ENCODE measurements at places on chromosomes 16 and 17.

- DNase-seq: no peak
These were observed 30.7 kb downstream of the PIEZO1 start for GRCh38 chr16:88754109-88754911.

- no peak for DNase-seq
These were observed 3.4 kb downstream of the RAP1GAP2 start for GRCh38 chr17:2799653-2800052.

DNA sequence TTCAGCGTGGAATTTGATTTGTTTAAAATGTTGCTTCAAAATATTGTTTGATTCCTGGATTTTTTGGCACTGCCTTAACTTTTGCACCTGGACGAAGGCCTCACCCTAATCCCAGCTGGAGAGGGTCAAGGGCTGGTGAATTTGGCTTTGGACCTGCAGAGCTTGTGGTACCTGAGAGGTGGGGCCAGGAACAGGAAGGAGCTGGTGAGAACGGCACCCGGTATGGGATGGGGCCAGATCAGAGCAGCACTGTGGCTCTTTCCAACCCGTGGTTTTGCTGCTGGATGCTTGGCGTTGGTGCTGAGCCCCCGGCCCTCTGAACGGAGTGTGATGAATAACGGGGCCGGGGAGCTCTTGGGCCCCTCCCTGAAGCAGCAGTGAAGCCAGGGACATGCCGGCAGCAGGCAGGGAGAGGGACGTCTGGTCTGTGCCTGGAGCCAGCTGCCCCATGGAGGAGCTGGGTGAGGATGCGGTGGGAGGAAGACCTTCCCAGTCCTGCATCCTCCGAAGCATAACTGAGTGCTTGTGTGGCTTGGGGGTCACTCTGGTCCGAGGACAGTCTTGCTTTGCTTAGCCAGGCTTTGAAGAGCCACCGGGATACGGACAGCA lies 275.4 kb downstream of the SEC14L1 start:
- DNase-seq: no peak

- DNase-seq: no peak
These were observed 604.0 kb upstream of the SALL1 start for GRCh38 chr16:51755039-51755501.

- no peak for DNase-seq
These were observed 41.7 kb downstream of the SLC39A11 start for GRCh38 chr17:73050797-73051196.

GRCh38 chr16:74922150-74923138 lies 62.5 kb downstream of the WDR59 start:
- no peak for DNase-seq

DNA sequence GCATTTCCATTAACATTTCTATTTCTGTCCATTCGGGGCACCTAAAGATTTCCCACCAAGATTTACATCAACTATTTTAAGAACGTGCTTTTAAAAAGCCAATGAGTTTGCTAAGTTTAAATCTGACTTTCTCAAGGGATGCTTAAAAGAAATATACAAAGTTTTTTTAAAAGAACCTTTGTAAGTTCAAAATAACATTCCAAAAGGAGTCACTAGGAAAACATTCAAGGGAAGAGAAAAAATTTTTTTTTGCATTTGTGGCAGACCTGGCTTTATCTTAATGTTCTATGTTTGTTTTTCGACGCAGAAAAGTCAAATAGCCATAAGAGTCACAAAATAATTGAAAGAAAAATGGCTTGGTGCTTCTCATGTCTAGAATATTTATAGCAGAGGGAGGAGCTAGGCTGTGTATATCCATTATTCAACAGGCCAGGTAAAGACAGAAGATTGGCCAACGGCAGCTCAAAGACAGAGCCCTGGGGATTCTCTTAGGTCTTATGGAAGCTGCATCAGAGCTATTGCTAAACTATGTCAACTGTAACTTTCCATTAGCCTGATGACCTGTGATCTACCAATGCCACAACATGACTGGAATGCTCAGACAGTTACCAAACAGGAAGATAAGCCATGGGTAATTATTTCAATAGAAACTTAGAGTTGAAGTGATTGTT lies 37.8 kb upstream of the MYOCD start:
- no peak for DNase-seq

DNA sequence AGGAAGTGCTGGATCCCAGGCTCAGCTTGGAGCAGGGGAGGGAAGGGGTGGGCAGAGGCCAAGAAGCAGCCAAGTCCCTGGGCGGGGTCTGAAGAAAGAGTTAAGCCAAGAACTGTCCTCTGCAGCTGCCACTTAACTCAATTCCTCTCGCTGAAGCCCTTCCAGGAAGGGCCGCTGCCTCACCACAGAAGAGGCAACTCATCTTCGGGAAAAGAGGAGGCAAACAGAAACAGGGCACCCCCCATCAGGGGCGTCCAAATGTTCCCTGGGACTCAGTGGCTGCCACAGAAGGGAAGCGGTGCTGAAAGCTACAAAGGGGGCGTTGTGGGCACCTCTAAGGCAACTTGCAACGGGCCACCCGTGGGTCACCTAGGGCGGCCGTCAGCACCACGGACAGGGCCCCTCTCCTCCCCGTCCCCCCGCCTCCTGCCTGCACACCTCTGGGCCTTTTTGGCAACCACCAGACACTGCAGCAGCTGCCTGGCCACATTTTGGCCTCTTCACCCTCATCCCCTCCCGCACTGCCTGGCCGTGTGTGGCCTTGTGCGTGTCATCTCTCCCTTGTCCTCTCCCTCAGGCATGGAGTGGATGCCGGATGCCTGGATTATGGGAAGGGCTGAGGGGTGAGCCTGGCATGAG lies 2.5 kb downstream of the TLCD3B start:
- DNase-seq: peak; percentile 41

- DNase-seq: no peak
These were observed 3.1 kb downstream of the DHRS11 start for GRCh38 chr17:36594626-36595401.
